ENCODE measurements at places on chromosomes 2 and 18. TPM values are rescaled to one million over a fixed set of nuclear protein-coding genes. Genes with fewer than 3 reads are reported as not detected.
A peak's percentile ranks its signal among the peaks of the same experiment; 100 is the strongest.

- no peaks in the 10 kb centered on the region for H3K27me3 ChIP-seq
- no peak for DNase-seq
- no peak overlapping the region for H3K4me3 ChIP-seq
Observed at GRCh38 chr2:192159736-192160135, 35.0 kb downstream of the TMEFF2 start.

DNA sequence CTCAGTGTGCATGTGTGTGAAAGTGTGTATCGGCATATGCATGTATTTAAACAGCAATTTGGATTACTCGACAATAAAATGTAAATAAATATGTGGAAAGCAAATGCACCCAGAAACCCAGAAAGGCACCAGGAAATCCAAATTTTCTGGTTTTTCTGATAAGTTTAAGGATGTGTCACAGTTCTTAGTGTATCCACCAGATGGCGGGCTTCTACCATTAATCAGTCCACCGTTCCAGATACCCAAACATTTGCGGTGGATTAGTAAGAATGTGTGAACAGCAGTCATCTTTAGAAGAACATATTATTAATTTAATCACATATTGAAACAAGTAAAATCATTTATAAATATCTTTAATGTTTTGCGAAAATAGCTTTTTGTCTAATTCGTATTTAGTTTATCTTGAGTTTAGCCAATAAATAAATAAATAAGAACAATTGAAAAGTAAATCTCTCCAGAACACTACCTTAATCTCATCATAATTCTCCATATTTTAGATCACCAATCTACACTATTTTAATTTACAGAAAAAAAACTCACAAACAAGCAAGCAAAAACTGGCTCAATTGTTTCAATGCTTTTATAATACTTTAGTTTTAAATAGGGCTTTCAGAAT, 298.9 kb downstream of the DSEL start:
- H3K27ac ChIP-seq = no peak overlapping the region
- DNase-seq = no peak
- no peaks in the 10 kb centered on the region for H3K36me3 ChIP-seq
- H3K27me3 ChIP-seq = no peaks in the 10 kb centered on the region
- H3K4me3 ChIP-seq = no peak overlapping the region

DNA sequence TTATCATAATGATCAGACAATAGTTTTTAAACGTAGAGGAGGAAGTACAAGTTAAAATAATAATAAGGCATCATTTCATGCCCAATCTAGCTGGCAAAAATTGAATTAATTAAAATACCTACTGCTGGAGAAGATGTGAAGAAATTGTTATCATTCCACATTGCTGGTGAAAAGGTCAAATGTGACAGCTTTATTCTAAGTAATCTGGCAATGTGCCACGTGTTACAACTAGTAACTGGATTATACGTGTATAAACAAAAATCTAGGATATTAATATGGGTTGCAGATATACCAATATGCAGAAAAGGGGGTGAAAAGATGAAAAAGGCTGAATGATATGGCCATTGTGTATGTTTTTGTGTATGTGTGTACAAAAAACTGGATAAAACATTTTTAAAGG, 32.4 kb downstream of the SMAD2 start:
- H3K27me3 ChIP-seq = no peaks in the 10 kb centered on the region
- H3K27ac ChIP-seq = no peak overlapping the region
- DNase-seq = no peak

- H3K27me3 ChIP-seq = no peaks in the 10 kb centered on the region
- no peak overlapping the region for H3K4me3 ChIP-seq
- no peak for DNase-seq
- H3K36me3 ChIP-seq = no peaks in the 10 kb centered on the region
- peaks cover 9% of the 10 kb centered on the region for H3K4me1 ChIP-seq
- peak overlapping the region; percentile 63 for H3K27ac ChIP-seq
Observed at GRCh38 chr2:42974169-42974720, 181.9 kb upstream of the HAAO start.

DNA sequence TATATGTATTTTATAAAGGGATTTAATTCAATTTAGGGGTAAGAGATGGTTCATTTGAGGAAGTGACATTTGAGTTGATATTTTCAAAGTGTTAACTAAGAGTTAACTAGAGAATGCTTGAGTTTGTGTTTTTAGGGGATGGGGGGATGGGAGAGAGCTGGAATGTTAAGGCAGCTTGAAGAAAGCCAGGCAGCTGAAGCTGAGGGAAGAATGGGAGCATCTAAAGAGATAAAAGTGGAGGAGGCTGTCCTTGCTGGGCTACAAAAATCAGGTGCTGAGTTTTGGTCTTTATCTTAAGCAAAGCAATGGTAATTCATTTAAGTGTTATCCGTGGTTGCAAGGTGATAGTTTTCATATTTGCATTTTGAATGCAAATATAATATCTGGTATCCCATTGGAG, 9.2 kb downstream of the CHST9 start:
- no peaks in the 10 kb centered on the region for H3K36me3 ChIP-seq
- DNase-seq = no peak
- H3K4me1 ChIP-seq = no peaks in the 10 kb centered on the region
- H3K4me3 ChIP-seq = no peak overlapping the region

DNA sequence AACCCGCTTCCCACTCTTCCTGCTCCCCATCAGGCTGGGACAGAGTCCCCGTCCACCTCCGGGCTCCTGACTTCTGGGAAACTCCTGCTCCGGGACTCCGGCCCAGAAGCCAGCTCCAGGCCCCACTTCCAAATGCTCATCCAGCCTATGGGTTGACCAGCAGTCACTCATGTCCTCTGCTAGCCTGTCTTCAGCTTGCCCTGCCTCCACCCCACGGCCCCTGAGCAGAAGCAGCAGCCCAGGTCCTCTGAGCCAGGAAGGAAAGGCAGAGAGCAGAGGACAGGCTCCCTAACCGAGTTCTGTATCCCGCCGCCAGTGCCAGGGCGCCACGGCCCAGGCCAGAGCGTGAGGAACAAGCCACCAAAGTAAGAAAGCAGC, 86.4 kb upstream of the ID2 start:
- H3K27me3 ChIP-seq = no peaks in the 10 kb centered on the region
- DNase-seq = no peak
- no peaks in the 10 kb centered on the region for H3K36me3 ChIP-seq
- no peak overlapping the region for H3K4me3 ChIP-seq
- no peaks in the 10 kb centered on the region for H3K4me1 ChIP-seq
- no peak overlapping the region for H3K27ac ChIP-seq

- H3K27me3 ChIP-seq = no peaks in the 10 kb centered on the region
- no peak for DNase-seq
- H3K27ac ChIP-seq = no peak overlapping the region
- H3K36me3 ChIP-seq = no peaks in the 10 kb centered on the region
- H3K4me1 ChIP-seq = peaks cover 14% of the 10 kb centered on the region
Observed at GRCh38 chr2:72989770-72990556, 72.6 kb downstream of the EMX1 start.

DNA sequence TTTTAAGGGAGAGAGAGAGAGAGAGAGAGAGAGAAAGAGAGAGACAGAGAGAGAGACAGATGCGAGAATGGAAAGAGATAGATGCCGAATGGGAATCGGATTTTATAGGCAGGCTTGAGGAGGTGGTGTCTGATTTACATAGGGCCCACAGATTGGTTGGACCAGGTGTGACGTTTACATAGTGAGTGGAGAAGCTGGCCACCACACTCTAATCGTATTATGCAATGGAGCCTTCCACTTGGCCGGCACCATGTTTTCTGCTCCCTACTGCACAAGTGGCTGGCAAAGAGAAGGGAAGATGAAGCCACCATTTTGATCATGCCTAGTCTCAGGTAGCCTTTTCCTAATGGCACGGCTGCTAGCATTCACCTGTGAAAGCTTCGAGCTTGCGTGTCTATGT, 33.9 kb downstream of the CD8B2 start:
- no peak for DNase-seq
- no peak overlapping the region for H3K4me3 ChIP-seq
- no peaks in the 10 kb centered on the region for H3K36me3 ChIP-seq
- no peaks in the 10 kb centered on the region for H3K27me3 ChIP-seq
- H3K27ac ChIP-seq = no peak overlapping the region
- no peaks in the 10 kb centered on the region for H3K4me1 ChIP-seq

DNA sequence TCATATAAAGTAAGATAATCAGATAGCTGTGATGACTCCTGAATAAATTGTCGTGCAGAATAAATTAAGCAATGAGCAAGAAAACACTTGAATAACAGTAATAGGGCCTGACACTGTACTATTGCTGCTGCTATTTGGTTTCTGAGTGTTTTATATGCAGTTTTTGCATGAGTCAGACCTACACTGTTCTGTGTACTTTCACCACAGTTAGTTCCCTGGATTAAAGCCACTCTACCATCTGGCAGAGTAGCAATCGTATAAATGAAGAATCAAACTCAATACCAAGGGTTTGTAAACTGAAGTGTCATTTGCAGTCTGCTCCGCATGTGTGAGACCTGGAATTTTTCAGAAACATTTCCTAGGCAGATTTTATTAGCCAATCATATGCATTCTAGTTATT, 398.6 kb upstream of the CDH7 start:
- no peak overlapping the region for H3K4me3 ChIP-seq
- H3K27me3 ChIP-seq = no peaks in the 10 kb centered on the region
- H3K27ac ChIP-seq = no peak overlapping the region
- no peak for DNase-seq
- H3K4me1 ChIP-seq = no peaks in the 10 kb centered on the region

- no peaks in the 10 kb centered on the region for H3K36me3 ChIP-seq
- H3K4me1 ChIP-seq = no peaks in the 10 kb centered on the region
- H3K27me3 ChIP-seq = no peaks in the 10 kb centered on the region
- H3K27ac ChIP-seq = no peak overlapping the region
- no peak for DNase-seq
Observed at GRCh38 chr18:40930211-40930882, 1024.7 kb upstream of the PIK3C3 start.

The HOXD4 gene
- 0.29 TPM for total RNA-seq

DNA sequence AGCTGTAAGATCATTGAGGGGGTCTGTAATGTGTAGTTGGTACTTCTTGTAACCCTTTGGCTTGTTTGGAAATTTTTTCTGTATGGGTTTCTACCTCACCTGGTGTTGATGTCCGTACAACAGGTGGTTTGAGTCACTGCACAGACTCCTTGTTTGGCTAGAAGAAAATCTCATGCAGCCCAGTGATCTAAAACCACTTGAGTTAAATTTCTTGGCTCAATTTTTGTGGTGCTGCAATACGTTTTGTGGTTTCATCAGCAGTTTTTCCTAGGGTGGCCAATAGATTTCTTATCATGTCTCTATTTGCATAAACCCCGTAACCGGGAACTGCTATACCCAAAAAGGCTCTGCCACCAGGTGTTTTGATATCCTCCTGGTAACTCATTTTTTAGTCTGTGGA, 43.4 kb downstream of the CERS6 start:
- no peak overlapping the region for H3K27ac ChIP-seq
- no peak for DNase-seq
- H3K4me1 ChIP-seq = peaks cover 13% of the 10 kb centered on the region

- no peak for DNase-seq
- H3K4me3 ChIP-seq = no peak overlapping the region
- no peaks in the 10 kb centered on the region for H3K27me3 ChIP-seq
- no peak overlapping the region for H3K27ac ChIP-seq
- H3K36me3 ChIP-seq = no peaks in the 10 kb centered on the region
Observed at GRCh38 chr2:209960676-209961630, 41.5 kb upstream of the RPE start.

DNA sequence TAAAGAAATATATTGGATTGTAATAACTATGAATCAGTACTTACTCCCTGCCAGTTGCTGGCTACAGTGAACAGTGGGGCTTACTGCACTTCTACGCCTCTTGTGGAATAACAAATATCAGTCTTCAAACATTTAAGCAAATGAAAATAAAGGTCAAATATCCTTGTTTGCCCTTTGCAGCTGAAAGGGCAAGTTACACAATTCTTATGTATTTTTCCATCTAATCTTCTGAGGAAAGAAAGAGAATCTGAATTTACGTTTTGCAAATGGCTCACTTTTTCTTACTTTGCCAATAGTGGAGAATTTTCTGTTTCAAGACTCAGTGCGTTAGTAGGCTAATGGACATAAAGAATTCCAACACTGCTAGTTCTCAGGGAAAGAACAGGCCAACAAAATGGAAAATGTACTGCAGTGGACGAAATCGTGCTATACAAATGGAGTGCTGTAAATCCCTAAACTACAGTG, 157.2 kb upstream of the TMEM200C start:
- H3K4me3 ChIP-seq = no peak overlapping the region
- H3K27ac ChIP-seq = no peak overlapping the region
- no peaks in the 10 kb centered on the region for H3K4me1 ChIP-seq
- H3K36me3 ChIP-seq = no peaks in the 10 kb centered on the region
- H3K27me3 ChIP-seq = no peaks in the 10 kb centered on the region

DNA sequence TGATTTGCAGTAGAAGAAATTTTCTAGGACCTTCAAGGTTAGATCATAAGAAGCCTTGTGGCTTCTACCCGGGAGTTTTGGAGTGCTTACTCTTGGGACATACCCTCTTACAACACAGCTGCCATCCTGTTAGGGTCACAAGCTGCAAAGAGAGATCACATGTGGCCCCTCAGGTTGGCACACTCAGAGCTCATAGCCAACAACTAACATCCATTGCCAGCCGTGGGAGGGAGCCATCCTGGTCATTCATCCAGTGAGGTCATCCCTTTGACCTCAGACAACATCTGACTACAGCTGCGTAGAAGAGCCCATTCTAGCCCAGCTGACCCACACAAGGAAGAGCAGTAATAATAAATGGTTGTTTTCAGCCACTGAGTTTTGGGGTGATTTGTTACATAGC, 76.9 kb upstream of the NABP1 start:
- H3K4me3 ChIP-seq = no peak overlapping the region
- H3K36me3 ChIP-seq = no peaks in the 10 kb centered on the region
- no peaks in the 10 kb centered on the region for H3K4me1 ChIP-seq
- no peak overlapping the region for H3K27ac ChIP-seq
- no peaks in the 10 kb centered on the region for H3K27me3 ChIP-seq

DNA sequence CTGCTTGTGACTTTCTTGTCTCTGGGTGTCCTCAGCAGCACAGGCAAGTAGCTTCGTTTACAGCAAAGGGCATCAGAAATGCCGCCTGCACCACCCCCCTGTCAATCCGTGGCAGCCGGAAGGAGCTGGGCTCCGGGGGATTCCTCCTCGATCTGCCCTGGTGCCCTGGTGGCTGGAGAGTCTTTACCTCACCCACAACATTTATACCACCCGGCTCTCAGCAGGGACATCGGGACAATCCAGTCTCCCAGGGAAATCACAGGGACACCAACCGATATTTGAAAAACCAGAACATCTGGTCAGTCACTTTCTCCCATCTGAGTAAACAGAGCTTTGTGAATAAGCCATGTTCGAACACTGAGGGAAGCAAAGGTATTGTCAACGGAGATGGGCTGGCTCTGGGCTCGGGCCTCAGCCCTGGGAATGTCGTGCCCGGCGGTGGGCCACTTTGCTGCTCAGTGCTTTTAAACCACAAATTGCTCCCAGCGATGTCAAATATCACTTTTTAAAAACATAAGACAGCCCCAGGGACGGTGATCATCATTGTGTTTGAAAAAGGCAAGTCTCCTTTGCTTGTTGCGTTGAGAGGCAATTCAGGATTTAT, 210.0 kb upstream of the SALL3 start:
- no peaks in the 10 kb centered on the region for H3K27me3 ChIP-seq
- H3K4me1 ChIP-seq = no peaks in the 10 kb centered on the region
- no peak overlapping the region for H3K4me3 ChIP-seq
- H3K27ac ChIP-seq = no peak overlapping the region
- DNase-seq = no peak

- no peaks in the 10 kb centered on the region for H3K27me3 ChIP-seq
- H3K4me3 ChIP-seq = no peak overlapping the region
- no peak for DNase-seq
- no peaks in the 10 kb centered on the region for H3K36me3 ChIP-seq
- H3K27ac ChIP-seq = no peak overlapping the region
Observed at GRCh38 chr2:28488083-28488830, 7.6 kb upstream of the PLB1 start.

Data from gastrocnemius medialis (tissue), 4 donors.